ENCODE measurements at places on chromosomes 4 and X. TPM values are rescaled to one million over a fixed set of nuclear protein-coding genes. Genes with fewer than 3 reads are reported as not detected.

DNA sequence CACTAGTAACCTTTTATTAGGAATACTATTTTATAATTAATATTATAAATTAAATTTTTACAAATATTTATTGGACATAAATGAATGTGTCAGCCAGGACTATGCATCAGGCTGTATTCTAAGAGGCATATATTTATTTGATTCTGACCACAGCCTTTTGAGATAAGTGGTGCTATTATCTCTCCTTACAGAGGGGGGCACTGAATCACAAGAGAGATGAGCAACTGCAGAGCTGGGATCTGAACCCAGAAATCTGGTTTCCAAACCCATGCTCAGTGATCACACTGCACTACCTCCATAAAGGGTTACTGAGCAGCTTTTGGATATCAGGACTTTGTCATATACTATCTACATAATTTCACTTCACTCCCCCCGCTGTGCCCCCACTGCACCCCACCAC is 322.0 kb downstream of the TMA16 start:
- DNase-seq, result no peak

- no peak for DNase-seq
Measured at GRCh38 chr4:6658209-6658595, 17.7 kb downstream of the MRFAP1 start.

GRCh38 chr4:5916229-5916628 is 23.3 kb upstream of the CRMP1 start:
- no peak for DNase-seq

GRCh38 chr4:162347156-162347841 is 183.5 kb upstream of the FSTL5 start:
- no peak for DNase-seq

DNA sequence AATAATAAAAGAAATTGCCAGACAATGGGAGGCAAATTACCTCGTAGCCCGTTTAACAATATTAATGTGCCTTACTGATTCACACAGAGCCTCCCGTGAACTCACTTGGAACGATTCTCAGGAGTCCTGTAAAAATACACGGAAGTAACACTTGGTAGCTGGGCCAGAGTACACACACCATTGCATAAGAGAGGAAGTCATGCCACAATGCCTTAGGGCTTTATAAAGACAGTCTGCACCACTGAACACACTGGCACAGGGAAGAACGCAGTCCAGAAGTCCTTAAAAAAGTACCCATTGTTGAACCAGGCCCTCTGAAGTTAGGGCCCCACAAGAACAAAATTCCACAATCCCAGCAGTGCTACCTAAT is 15.1 kb downstream of the SLC2A9 start:
- peak; percentile 80 for DNase-seq

- no peak for DNase-seq
Measured at GRCh38 chr4:960140-960635, 13.2 kb downstream of the DGKQ start.

DNA sequence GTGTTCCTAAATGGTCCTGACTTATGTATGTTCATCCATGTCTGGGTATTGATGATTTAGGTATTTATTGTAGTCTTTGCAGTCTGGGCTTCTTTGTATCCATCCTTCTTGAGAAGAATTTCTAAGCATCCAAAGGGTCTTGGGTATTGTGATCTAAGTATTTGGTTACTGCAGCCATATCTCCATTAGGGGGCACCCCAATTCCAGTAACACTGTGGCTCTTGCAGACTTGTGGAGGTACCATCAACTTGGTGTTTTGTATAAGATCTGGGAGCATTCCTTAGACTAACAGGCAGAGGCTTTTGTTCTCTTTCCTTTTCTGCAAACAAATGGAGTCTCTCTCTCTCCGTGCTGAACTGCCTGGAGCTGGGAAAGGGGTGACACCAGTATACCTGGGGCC is 113.7 kb upstream of the NEXMIF start:
- no peak for DNase-seq

DNA sequence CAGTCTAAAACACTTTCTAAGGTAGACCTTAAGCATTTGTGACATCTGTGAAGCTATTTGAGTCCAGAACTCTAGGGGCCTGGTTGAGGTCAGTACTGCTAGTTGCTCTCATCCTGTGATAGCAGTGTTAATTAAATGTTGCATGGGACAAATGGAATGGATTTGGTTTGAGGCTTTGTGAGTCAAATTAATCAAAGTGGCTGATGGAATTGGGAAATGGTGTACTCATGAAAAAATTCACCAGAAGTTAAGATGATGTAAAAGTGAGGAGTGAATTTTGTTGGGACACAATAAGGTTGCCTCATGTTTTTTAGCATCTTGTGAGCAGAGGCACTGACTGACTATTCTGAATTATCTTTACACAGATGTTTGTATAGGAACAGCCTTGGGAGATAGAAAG is 99.2 kb upstream of the ARSJ start:
- no peak for DNase-seq

DNA sequence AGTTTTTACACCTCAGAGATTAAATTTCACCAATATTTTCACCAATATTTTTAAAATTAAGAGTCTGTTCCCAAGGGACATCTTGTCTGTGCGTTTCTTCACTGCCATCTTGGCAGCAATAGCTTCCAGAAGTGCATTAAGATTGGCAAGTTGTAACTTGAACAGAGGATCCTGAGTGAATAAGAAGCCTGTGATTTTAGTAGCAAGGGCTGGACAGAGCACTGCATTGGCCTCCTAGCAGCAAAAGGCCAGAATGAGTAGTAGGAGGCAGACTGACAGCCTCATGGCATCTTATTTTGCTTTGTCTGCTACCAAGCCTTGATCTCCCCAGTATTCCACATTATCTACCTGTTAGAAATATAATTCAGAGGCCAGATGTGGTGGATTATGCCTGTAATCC is 138.4 kb downstream of the CPE start:
- no peak for DNase-seq

DNA sequence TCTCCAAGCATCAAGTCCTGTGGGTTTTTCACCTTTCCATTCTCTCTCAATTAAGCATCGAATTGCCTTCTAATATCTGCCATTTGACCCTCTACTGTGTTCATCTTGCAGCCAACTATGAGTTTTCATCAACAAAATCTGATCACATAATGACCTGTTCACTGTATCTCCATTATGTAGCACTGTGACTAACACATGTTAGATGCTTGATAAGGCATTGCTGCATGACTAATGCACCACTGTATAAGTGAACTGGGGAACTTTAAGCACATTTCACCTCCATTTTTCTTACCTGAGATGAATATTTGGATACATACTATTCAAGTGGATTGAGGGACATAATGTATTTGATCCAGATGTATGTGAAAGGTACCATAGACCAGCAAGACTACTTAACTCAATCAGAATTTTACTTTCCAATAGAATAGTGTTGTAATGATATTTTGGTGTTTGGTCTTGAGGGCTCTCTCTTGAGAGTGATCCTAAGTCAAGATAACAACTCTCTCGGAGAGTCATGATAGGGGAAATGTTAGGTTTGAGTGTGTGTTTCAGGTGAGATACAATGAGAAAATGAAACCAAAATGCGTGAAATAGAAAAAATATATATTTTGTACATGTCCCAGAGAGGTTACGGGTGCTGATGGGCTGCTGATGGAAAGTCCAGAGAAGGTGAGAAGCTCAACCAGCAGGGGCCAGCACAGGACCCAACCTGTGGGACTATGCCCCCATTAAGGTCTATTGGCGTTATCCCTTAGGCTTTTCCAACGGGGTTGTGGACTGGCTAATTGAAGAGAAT is 60.2 kb upstream of the HS3ST1 start:
- no peak for DNase-seq

DNA sequence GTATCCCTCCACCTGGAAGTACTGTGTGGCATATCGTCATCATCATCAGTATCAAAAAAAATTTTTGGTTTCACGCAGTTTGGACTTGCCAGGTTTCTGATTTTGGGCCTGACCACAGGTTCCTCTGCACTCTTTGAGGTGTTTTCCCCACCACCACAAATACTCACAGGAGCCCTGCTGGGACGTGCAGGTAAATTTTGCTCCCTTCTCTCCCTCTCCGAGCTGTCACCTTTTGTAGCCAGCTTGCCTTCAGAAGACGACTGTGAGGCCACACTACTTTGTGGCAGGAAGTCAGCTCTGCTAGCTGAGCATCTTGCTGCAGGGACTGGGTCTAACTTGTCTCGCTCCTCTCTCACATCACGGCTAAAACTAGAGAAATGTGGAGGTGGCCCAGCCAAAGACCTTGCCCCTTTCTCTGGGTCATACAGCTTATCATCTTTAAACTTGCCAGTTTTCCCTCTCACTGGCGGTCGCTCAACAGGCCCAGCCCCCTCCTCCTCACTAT is 2.8 kb downstream of the PJA1 start:
- DNase-seq, result no peak

DNA sequence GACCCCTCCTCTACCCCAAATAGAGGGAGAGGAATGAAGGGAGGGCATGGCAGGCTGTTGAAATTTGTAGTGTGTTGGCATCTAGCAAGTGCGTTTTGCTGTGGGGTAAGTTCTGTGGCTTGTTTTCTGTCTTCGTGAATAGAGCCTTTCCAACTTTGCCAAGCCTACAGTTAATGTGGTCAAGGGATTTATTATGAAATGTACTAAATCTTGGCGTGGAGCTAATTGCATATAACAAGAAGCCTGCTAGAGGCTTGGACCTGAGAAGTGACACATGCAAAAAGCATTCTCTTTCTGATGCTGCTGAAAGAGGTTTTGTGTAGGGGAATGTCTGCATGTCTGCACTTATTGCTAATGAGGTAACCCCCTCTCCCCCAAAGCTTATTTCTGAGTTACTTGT is 132.2 kb downstream of the BMPR1B start:
- DNase-seq, result no peak

- no peak for DNase-seq
Measured at GRCh38 chr4:184019076-184019475, 114.0 kb downstream of the STOX2 start.

DNA sequence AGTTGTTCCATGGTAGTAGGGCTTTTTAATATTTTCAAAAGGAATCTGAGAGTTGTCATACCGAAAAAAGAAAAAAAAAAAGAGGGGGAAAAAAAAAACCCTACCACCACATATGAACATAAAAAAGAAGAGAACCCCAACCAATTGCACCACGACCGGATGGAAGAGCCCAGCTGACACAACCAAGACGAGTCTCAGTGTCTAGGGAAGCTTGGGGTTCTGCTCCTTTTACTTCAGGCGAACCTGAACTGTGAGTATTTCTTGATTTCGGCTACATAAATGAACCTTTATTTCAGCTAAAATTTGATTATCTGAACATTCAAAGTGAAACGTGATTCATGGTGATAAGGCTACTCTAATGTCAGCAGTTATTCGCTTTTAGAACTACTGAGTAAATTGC is at the start of gene GPR34:
Gene GPR34, plus strand, starts transcription at position 139 of the 400 bp plus-strand sequence. CDS start 6,661 bp downstream, outside the sequence.
- DNase-seq, result no peak

DNA sequence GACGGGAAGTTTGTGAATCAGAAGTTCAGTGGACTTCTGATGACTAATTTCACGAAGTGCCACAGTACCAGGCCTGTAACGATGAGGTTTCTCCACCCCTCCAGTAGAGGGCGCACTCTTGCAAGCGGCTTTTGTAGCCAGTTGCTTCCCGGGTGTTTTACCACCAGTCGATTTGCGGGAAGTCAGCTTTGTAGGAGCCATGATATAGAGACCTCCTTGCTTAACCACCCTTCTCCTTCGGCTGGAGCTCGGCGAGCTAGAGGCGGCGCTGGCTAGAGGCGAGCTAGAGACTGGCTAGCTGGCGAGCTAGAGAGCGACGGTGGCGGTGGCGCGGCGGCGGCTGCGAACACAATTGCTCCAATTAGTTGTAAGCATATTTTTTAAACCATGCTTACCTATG is 72.0 kb downstream of the IL1RAPL1 start:
- DNase-seq, result no peak

Gene MAGEC3
- not detected for total RNA-seq

Gene PITX2
- total RNA-seq, result 0.14 TPM

Gene FAM9B
- total RNA-seq, result not detected

Gene BRS3
- not detected for total RNA-seq

Gene LIMCH1
- total RNA-seq, result 241 TPM

Data from Caki2 (cell line).